ENCODE measurements at places on chromosomes 7 and 10.

DNA sequence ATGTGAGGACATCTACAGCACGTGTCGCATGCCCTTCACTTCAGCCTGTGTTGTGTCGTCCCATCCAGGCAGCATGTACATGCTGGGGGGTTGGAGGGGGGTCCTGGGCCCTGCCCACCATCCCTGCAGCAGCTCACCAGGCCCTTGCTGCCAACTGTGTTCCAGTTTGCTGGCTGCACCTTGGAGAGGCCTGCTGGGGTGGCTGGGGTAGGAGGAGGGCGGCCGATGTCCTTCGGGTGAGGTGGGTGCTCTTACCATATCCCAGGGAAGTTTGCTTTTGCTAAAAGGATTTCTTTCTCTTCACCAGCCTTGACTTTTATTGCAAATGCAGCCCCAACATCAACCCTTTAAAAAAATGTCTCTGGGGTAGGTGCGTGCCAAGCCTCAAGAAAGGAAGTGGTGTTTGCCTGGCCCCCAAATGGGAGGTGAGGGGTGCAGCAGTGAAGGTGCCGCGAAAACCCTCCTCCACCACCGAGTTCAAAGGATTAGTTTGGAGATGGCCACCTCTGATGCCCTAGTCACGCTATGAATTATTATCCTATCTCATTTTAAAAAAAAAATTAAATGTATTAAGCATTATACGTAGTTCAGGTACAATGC lies 165.8 kb upstream of the KLF6 start:
- no peak for DNase-seq

DNA sequence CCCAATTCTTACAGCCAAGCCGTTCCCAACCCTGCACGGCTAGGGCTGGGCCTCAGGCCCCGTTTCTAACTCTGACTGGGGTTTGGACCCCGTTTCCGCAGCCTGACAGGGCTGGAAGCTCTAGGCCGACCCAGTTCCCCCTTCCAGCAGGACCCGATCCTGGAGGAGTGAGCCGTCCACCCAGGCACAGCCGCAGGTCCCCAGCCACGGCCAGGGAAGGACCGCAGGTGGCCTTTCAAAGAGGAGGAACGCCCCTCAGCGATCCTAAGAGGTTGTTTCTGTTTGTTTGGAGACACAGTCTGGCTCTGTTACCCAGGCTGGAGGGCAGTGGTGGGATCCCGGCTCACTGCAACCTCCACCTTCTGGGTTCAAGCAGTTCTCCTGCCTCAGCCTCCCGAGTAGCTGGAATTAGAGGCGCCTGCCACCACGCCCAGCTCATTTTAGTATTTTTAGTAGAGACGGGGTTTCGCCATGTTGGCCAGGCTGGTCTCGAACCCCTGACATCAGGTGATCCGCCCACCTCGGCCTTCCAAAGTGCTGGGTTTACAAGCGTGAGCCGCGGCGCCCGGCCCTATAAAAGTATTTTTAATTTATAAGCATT lies 778 bp upstream of the GET4 start:
- no peak for DNase-seq

GRCh38 chr7:128011131-128011661 lies 20.0 kb downstream of the LRRC4 start:
- no peak for DNase-seq

DNA sequence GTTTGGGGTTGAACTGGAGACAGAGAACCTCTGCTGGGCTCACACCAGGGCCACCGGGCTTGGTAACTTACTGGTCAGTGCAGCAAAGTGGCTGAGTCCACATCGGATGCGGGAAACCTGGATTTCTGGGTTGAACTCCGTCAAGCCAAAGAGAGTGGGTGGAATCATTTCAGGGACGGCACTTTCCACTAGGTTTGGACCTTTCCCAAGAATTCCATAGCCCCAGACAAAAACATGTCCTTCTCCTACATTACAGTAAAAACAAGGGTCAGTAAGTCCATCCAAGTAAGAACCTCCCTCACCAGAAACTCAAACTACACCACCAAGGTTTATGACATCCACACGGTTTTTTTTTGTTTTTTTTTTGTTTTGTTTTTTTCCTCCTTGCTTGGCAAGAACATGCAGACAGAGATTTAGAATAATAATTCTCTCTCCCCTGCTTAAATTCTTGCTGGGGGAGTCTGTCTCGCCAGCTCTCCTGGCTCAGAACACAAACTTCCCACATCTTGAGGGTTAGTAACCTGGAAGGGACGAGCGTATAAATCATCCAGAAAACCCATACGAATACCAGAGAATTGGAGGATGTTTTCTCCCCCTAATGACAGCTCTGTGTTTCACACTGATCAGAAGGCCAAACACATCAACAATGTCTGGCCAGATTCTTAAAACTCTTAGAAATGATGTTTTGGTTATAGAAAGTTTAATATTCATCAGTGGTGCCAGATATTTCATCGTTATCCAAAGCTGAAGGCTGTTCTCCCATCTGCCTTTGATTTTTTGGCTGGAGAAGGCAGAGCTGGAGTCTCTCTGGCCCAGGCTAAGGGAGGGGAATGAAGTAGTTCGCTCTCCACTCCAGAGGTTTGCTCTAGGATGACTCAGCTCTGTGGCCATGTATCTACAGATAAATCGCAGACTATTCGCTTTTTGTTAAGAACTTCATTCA lies 17.5 kb downstream of the RCC1L start:
- DNase-seq: peak; percentile 30

DNA sequence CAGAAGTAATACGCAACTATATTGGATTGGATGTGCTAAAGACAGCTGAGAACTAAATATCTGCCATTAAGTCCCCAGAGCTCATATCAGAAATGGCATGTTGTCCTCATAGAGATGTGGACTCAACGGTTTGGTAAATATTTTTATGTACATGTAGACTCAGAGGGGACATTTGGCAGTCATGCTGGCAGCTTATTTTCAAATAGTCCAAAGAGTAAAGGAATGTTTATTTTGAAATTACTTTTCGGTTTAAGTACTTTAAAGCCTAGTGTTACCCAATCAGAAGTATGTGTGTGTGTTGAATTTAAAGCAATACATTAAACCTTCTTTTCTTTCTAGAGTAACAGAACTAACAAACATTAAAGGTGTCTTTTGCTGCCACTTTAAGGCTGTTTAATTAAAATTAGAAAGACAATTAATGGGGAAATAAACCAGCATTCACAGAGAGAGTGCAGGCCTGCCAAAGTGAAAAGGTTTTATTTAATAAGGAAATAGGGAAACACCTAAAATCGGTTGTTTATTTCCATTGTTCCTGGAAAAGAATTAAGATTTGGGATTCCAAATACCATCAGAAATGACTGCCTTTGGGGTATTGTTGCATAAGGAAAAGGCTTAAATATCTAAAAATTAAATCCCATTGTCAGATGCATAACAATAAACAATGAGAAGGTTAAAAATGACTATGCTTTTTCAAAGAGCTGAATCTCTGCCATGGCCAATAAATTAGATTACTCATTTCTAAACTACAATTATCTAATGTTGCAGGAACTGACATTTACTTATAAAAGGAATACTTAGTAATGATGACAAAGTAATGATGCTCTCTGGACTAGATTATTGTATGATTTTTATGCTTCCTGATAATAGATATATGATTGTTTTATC lies 113.4 kb upstream of the AHR start:
- no peak for DNase-seq

- no peak for DNase-seq
These were observed 39.4 kb upstream of the ZMIZ2 start for GRCh38 chr7:44709011-44709915.

GRCh38 chr10:128095027-128095752 lies 31.0 kb downstream of the MKI67 start:
- no peak for DNase-seq

DNA sequence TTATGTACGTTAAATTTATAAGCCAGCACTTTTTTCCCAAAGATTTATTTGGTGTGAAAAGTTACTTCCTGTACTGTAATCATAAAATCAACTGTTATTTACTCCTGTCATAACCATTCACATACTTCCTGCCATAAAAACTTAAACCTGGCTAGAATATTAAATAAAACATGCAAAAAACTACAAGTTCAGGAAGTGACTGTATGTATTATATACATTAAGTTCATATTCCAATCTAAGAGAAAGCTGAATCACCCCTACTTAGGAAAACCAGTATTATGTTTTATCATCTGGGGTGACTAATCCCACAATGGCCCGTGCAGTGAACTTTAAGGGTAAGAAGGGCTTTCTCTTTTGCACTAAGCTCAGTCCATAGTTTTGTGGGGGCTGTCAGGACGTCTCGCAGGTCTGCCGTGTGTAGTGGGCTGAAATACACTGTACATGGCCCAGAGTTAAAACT lies 183.7 kb upstream of the KLF14 start:
- DNase-seq: peak; percentile 70

- no peak for DNase-seq
These were observed 71.5 kb upstream of the ADO start for GRCh38 chr10:62732841-62733653.

GRCh38 chr7:4257146-4258111 lies 424.7 kb upstream of the FOXK1 start:
- DNase-seq: no peak

DNA sequence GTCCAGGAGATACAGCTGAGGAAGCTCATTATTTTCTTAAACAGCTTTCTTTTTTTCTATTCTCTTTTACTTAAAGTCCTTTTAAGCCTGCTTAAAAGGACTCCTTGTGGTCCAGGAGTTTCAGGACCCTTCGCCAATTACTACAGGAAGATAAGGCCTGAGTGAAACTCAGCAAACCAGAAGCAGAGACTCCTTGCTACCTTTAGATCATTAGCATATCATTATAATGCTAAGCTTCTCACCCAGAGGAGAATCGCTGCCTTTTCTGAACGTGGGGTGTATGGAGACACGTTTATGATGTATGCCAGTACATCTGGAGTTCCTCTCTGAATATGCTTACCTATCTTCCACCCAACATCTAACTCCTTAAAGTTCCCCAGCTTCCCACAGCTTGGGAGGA lies 47.5 kb downstream of the ANKMY2 start:
- DNase-seq: no peak

GRCh38 chr7:112009081-112009480 lies 197.1 kb downstream of the DOCK4 start:
- peak; percentile 21 for DNase-seq

DNA sequence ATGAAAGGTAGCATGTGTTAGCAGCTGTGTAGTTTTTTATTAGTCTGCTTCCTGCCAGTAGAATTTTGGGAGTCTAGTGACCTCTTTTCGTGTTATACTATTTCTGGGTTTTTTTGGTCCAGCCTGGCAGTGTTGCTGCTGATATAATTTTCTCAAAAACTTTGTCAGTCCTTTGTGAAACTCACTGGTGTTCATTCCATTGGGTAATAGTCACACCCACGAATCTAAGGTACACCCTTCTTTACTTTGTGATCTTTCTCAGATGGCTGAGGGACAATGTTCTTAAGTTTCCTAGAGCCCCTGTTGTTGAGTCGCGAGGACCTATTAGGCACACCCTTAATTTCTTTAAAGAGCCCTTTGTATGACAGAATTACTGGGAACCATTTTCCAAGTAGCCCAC lies 52.3 kb downstream of the TPST1 start:
- DNase-seq: no peak

- DNase-seq: peak; percentile 82
These were observed 19.9 kb downstream of the ACTA2 start for GRCh38 chr10:88932539-88933256.
